ENCODE measurements at places on chromosomes 16 and 17. TPM values are rescaled to one million over a fixed set of nuclear protein-coding genes. Genes with fewer than 3 reads are reported as not detected.

DNA sequence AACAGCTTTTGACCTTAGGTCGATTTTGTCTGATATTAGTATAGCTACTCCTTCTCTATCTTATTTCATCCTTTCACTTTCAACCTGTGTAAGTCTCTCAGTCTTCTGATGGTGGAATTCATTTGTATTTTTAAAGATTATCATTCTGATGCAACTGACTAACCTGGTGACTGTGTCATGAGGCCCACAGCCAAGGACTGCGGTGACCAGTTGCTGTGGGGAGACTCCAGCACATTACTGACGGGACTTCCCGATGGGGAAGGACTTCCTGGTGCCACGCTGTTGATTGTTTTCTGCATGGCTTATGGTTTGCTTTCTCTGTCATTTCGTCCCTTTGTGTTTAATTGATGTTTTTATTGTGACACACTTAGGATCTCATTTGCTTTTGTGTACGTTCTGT, 34.2 kb downstream of the RMI2 start:
- no peak for DNase-seq

DNA sequence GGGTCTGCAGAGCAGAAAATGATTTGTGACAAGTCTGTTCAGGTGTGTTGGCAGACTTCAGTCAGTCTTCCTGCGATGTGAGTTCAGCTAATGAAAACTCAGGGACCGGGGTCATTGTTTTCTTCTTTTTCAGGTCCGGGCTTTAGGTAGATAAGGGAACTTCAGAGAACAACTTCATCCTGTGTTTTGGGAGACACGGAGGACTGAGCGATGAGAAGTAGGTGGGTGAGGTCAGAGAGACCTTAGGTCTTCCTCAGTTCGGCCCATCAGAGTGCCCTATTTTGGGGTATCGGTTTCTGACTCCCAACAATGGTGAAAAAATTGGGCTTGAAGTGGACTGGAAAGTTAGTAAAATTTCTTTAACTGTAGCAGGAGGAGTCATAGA, 88.9 kb upstream of the ATF7IP2 start:
- DNase-seq: no peak

Gene SLC47A1
- 0.71 TPM for total RNA-seq

- DNase-seq: no peak
These were observed 5.4 kb downstream of the C17orf58 start for GRCh38 chr17:67990909-67991308.

DNA sequence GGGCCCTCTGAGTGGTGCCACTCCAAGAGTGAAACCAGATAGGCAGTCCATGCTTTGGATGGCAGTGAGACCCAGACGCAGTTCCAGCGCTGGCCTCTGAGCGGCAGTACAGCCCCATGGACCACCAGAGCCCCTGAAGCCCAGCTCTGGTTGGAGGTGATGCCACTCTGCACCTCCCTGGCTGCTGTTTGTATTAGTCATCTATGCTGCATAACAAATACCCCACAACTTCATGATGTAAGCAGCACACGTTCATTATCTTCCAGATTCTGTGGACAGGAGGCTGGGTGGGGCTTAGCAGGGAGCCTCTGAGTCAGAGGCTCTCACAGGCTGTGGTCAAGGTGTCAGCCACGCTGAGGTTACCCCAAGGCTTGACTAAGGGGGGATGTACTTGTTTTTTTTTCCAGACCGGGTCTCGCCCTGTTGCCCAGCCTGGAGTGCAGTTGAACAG, 5.1 kb upstream of the NME4 start:
- DNase-seq: no peak

GRCh38 chr17:37610971-37611370, 1.8 kb upstream of the SYNRG start:
- no peak for DNase-seq

GRCh38 chr17:5506307-5506706, 19.9 kb downstream of the MIS12 start:
- no peak for DNase-seq

Gene KRT20
- not detected for total RNA-seq

DNA sequence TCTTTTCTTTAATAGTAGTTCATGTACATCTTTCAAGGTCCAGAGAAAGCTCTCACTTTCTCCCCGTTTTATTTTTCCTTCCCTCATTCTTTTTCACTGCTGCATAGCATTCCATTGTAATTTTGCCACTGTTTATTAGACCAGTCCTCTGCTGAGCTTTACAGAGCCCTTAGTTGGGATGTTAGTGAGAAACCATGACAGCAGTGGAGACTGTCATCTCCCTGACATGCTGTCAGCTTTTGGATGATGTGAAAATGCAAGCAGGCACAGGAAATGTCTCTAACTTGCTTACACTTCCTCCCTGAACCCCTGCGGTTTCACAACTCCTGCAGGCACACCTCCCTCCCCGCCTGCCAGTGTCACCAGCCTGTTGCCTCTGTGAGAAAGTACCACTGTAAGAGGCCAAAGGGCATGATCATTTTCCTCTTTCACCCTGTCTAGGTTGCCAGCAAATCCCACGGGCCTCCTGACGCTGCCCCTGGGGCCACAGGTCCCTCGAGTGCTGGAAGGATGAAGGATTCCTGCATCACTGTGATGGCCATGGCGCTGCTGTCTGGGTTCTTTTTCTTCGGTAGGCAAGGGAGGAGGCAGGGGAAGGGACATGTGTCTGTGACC, at the start of gene ITGAL:
ITGAL (plus strand) TSS at position 415 of the 615 bp plus-strand sequence; CDS start at position 511, 96 bp downstream.
- DNase-seq: peak; percentile 48

- no peak for DNase-seq
These were observed 19.8 kb downstream of the SLC7A5 start for GRCh38 chr16:87849419-87850008.

Gene SLC25A19
- total RNA-seq: 7.0 TPM

Gene CDH11
- 114 TPM for total RNA-seq

Gene CYGB
- 12.8 TPM for total RNA-seq

Gene KRT27
- 0.18 TPM for total RNA-seq

- DNase-seq: no peak
These were observed 57.0 kb upstream of the CLEC19A start for GRCh38 chr16:19228575-19228974.

DNA sequence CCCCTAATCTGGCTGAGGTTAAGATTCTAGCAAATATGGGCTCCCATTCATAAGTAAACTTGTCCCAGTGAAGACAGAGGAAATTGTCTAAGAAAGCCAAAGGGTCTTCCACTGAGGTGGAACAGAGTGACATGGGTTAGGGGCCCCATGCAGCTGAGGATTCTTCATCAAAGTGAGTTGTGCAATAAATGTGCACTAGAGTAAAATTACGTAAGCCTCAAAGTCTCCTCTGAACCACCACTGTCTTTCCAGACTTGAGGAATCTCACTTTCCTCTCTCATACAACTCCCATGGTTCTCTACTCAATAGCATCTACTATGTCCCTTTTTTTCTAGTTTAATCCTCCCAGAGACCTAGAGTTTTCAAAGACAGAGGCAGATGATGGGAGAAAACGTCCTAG, 132.4 kb downstream of the CA10 start:
- no peak for DNase-seq

DNA sequence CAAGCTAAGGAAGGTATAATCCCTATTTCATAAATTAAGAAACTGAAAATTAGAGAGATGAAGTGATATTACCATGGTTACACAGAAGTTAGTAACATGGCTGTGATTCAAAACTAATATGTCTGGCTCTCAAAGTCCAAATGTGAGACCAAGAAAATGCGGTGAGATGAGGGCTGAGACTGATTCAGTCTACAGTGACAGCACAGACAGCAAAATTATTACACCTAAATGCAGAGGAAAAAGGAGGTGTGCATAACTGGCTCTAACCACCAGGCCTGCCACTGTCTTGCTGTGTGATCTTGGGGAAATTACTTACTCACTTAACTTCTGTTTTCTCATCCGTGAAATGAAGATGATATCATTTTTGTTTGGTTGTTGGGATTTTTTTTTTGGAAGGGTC, 270.0 kb upstream of the SOX9 start:
- no peak for DNase-seq

Measured in muscle of leg (tissue), 16 donors.